ENCODE measurements at places on chromosomes 6 and 20.

DNA sequence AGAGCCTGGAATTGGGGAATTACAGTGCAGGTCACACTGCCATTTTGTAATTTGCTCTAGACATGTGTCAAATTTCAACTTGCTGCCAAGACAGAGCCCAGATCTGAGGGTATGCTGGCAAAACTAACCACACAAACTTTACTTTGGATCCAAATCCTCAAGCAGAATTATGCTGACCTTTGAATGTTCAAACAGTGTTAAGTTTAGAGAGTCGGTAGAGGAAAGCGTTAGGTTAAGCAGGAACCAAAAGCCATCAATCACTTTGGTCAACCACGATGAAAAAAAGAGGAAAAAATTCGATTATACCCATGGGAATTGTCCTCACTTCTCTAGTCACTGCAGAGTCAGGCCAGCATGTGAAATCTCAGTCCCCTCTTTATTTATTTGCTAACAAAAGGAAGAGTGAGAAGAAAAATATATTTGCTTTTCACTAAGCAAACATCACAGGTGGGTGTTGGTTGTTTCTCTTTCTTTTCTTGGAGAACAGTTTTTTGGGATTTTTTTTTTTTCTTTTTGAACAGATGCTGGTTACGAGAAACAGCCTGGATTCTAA, 105.1 kb upstream of the ADGRF1 start:
- no peak for DNase-seq

DNA sequence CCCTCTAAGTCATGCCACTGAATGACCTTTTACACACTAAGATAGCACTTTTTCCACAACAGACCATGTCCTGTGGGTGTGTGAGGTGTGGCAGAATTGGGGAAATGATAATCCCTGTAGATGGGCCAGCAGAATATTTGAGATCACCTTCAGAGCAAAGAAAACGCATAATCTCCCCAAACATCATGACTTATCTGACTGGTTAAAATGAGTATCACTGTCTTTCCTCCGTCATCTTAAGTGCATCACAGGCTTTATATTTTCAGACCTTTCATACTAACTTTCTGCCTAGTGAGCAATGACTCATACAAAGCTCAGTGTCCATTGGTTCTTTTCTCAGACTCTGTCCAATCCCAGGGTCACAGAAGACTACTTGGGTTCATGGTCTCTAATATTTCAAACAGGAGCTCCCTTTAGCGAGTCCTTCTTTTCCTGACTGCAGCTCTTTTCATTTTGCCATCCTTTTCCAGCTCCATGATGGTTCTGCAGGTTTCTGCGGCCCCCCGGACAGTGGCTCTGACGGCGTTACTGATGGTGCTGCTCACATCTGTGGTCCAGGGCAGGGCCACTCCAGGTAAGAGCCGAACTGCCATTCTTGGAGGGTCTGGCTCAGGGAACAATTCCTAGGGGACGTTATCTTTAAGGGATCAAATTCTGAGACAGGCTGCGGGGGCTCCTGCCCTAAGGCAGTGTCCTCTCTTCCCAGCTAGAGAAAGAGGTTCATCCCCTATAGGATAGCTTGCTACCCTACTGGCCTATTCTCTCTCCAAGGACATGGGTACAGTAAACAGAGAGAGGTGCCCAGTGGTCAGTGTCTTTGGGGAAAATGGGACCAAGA, at the start of gene HLA-DPB1:
Gene HLA-DPB1 (plus strand): TSS at position 423 of the 838 bp plus-strand sequence. CDS start 52 bp downstream, at position 475.
- DNase-seq: no peak

DNA sequence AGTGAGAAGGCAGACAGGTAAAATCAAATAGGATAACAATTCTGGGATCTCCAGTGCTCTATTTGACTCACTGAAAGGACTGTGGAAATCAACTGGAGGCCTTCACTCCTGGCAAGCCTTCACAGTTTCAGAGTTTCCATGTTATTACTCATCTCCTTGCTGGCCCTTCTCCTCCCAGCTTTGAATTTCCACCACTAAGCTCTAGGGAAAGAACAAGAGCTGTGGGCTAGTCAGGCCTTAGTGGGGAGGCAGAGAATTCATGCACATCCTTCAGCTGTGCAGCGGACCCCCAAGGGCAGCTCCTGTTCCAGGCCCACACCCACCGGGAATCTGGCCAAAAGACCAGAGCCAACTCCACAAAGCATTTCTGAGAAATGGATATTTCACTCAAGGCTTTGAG, 26.0 kb downstream of the MYLIP start:
- DNase-seq: no peak

GRCh38 chr6:56359201-56359899, 112.0 kb upstream of the COL21A1 start:
- peak; percentile 33 for DNase-seq

DNA sequence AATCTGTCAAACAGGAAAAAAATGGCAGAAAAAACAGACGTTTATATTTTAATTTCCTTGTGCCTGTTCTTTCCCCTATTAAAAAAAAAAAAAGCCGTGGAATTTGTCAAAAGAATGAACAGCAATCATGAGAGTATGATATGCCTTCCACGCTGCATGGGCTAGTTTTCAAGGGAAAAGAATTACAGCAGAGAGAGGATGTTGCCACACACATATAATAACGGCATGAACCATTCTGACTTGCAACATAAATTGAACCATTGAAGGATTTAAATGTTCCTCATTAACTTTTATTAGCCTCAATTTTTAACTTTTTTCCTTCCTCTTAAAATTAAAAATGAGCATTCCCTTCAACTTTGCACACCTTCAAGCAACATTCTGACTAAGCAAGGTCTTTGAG, 301.8 kb downstream of the FOXC1 start:
- no peak for DNase-seq

- no peak for DNase-seq
Measured at GRCh38 chr6:108365478-108365877, 70.6 kb downstream of the AFG1L start.

DNA sequence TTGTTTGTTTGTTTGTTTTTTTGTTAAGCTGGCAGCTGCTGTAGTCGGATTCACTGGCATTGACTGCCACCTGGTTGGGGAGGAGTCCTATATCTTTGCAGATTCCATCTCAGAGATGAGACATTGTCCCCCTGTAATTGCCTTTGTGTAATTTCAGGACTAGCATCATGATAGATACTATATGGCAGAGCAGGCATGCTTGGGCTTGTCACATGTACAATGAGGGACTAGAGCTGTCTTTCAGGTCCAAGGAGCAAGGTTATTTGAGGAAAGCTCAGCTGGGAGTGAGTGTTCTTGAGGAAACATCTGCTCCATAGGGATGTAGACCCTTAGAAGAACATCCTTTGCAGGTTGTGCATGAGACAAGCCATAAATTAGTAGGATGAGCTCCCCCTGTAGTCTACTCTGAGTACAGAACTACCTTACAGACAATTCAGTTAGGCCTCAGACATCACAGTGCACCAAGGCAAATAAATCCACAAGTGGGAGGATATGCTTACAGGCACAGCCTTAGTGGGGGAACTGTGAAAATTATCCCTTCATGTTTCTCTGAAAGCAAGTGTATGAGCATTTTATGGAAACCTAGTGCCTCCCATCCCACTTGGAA, 62.1 kb downstream of the BMP2 start:
- no peak for DNase-seq

GRCh38 chr6:54060286-54060685, 51.0 kb upstream of the MLIP start:
- DNase-seq: no peak

GRCh38 chr6:67411036-67411435, 1224.0 kb upstream of the ADGRB3 start:
- DNase-seq: no peak

DNA sequence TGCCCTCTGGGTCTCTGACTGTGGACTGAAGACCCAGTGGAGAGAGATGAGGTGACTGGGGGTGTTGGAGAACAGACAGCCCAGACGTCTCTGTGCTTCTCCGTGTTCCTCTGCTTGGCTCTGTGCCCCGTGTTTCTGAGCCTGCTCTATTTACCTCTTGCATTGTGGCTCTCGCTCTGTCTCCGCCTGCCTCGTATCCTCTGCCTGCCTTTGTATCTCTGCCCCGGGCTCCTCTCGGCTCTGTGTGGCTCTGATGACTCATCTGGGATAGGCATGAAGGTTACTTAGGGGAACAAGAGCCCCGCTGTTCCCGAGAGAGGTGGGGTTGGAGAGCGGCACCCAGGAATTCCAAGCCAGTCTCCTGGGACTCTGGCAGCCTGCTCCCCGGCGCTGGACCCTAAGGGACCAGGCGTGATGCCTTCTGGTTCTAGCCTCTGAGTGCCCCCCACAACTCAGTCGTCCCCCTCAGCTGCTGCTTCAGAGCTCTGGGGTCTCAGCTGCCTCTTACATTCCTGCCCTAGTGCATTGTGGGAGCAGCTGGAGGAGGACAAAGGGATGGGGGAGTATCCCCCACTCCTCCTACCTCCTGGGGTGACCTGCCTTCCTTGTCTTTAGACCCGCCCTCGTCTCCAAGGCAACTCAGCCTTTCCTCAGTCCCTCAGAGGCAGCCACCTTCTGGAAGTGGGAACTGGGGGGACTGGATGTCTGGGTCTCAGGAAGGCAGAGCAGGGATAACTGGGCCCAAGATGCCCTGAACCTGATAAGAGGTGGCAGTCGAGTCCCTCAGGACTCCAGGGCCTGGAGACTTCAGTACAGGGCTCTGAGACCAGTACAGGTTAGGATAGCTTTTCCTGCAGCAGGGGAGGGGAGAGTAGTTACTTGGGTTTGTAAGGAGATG, 1.9 kb downstream of the DDR1 start:
- peak; percentile 72 for DNase-seq

DNA sequence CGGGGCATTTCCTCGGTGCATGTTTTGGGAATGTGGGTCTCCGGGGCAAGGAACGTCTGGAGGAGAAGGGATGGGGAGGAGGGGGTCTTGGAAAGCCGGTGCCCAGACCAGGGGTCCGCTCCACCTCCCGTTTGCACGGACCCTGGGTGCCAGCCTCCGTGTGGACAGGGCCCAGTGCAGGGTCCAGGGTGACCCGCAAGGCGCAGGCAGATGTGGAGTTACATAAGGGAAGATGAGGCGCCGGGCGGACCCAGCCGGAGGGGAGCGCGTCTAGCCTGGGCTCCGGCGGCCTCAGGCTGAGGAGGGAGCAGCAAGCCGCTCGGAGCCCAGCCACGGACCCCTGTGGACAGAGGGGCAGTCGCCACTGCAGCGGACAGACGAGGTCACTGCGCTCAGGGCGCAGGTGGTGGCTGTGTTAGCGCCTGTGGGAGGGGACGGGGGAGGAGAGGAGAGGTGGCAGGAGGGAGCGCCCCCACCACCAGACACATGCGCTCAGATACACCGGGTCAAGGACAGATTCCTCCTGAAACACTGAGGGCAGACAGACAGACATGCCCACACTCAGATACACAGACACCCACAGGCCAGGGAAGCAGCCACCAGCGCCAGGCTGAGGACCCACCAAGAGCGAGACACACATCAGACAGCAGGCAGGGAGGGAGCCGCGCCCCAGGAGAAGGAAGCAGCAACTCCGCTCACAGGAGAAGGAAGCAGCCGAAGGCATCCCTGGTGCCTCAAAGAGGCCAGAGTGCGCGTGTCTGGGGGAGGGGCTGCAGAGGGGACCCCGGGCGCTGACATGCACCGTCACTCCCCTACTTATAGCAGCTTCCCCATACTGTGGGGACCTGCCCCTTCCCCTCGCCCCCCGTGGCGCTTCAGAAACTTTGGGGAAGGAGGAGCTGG, 839 bp upstream of the HRH3 start:
- DNase-seq: no peak

- DNase-seq: no peak
Measured at GRCh38 chr6:6376845-6377244, 56.4 kb upstream of the F13A1 start.

- no peak for DNase-seq
Measured at GRCh38 chr6:121694389-121694788, 258.9 kb downstream of the GJA1 start.

Data from NCI-H2029 (cell line).